ENCODE measurements at places on chromosomes 1 and 21.

DNA sequence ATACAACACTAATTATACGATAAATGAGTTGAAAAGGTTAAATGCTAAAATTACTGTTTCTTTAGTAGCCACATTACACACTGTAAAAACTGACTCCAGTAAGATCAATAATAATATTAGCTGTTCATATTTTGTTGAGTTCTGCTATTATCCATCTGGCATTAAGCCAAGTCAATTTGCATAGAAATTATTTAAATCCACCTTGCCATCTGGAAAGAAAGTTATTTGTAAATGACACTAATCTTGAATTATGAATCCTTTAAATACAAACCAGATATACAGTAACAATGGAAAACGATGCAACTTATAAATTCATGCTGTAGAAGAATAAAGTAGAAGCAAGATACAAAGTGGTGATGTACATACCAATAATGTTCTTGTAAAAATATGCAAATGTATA lies 81.4 kb upstream of the BCL10 start:
- no peak for DNase-seq

GRCh38 chr1:25219661-25220251 lies 12.5 kb downstream of the SYF2 start:
- DNase-seq: no peak

DNA sequence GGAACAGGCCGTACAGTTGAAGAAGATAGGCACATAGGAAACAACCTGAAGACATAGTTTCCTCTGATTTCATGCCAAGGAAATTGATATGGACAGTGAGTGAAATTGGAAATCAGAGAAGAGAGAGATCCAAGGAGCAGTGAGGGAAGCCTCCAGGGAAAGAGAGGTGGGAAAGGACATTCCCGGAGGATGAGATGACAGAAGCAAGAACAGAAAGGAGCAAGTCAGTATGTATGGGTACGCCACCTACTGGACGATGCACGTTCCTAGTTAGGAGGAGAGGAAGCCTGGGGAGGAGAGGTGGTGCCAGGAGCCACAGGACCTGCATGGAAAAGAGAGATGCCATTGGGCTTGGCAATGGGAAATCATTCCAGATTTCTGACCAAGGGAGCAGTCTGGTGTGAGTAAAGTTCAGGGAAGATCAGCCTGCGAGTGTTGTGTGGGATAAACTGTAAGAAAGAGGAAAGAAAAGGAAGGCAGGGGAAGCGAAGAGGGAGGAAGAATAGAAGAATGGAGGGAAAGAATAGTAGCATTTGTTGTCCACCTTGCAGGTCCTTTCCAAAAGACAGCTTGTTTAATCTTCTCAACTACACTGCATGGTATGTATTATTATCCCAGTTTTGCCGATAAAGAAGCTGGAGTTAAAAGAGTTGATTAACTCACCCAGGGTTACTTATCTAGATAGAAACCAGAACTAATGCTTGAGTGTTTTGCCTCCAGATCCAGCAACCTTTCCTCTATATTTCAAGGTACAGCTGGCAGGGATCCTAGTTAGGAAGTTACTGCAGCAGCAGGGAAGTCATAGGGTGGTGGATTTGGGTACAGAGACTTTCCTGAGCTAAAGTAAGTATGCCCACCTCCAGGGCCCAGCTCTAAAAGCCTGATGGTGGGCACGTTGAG lies 27.4 kb downstream of the C1orf116 start:
- DNase-seq: peak; percentile 36

GRCh38 chr1:35192056-35192852 lies 691 bp downstream of the SFPQ start:
- DNase-seq: peak; percentile 94

DNA sequence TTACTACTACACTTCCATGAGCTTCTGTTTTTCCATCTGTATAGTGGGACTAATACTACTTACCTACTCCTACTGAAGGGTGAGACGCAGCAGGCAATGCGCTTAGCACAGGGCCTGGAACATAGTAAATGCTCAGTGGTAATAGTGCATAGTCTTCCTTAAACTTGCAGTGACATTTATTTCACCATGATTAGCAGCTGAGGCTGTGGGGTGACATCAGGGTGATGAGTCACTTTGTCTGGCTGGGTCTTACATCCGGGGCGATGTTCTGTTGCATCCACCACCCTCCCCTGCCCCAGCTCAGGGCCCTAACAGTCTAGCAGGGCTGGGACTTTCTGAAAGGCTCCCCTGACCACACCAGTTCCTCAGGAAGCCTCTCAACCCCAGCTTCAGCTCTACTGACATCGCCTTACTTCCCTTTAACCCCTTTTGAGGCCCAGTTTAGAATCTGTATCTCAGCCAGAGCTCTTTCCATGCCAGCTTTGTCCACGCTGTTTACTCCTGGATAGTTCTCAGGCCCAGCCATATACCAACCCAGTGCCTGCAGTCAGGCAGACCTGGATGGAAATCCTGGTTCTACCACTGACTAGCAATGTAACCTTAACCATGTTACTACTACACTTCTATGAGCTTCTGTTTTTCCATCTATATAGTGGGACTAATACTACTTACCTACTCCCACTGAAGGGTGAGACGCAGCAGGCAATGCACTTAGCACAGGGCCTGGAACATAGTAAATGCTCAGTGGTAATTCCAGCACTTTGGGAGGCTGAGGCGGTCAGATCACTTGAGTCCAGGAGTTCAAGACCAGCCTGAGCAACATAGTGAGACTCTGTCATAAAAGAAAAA lies 66.3 kb downstream of the CD58 start:
- DNase-seq: peak; percentile 70

- no peak for DNase-seq
Observed at GRCh38 chr1:23667411-23667810, 24.2 kb upstream of the RPL11 start.

- no peak for DNase-seq
Observed at GRCh38 chr21:37181059-37181458, 86.1 kb downstream of the VPS26C start.

- no peak for DNase-seq
Observed at GRCh38 chr1:43912607-43913006, 21.0 kb upstream of the ARTN start.

- DNase-seq: no peak
Observed at GRCh38 chr21:45427331-45428271, 22.6 kb downstream of the COL18A1 start.

GRCh38 chr1:236888903-236889302 lies 93.8 kb downstream of the MTR start:
- DNase-seq: no peak

- peak; percentile 75 for DNase-seq
Observed at GRCh38 chr1:40476924-40477677, at the start of gene ZFP69. Gene ZFP69 (plus strand): TSS chr1:40477290. CDS start chr1:40479362, 2,072 bp downstream.

DNA sequence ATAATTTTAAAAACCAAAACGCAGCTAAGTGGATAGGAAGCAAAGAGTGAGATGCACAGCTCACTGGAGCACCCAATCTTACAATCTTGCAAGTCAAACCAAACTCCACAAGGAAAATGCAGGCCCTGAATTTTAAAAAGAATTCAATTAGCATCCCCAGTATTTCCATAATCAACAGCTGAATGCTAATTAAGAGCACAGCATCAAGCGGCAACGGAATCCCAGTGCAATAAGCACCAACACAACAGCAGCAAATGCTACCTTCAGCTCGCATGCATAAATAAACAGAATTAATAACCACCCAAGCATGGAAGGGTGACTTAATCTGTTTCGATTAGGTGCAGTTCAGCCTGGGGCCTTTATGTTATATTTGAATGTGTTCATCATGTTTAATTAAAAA lies 142.9 kb downstream of the SLC45A1 start:
- DNase-seq: no peak

- no peak for DNase-seq
Observed at GRCh38 chr1:90821788-90822359, 104.8 kb upstream of the BARHL2 start.

GRCh38 chr1:100719490-100719889 lies at the start of gene VCAM1:
Gene VCAM1 (plus strand): TSS chr1:100719742. CDS start chr1:100719861, 119 bp downstream.
- DNase-seq: no peak

DNA sequence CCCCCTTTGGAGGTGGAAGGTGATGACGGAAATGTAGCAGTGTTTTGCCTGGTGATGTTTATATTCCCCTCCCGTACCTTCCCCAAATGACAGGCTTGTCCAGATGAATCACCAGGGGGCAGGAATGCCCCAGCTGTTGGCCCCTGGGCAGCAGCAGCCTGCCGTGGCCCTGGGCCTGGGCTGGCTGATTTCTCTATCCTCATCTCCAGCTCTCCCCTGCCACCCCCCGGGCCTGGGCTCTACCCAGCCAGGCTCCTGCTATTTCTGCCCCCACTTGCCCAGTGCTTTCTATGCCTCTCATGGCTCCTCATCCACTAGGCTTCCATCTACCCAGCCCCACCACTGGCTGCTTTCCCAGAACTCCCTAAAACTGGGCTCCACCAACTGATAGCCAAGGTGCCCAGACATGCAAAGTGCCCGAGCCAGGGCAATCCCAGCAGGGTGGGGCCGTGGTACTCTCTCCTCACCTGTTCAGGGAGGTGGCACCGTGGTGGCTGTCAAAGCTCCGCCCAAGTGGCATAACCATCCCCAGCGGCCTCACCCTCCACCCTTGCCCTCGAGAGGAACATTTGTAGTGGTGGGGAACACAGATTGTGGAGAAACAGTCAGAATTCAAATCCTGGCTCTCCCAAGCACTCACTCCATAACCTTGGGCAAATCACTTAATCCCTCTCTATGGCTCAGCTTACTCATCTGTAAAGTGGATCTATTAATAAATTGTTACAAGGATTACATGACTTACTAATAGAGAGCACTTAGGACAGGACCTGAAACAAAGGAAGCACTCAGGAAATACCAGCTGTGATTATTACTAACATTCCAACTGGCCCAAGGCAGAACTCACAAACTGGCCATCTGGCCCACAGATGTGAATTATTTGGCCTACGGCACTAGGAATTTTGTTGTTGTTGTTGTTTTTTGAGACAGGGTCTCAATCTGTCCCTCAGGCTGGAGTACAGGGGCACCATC lies 12.8 kb upstream of the ECE1 start:
- no peak for DNase-seq

DNA sequence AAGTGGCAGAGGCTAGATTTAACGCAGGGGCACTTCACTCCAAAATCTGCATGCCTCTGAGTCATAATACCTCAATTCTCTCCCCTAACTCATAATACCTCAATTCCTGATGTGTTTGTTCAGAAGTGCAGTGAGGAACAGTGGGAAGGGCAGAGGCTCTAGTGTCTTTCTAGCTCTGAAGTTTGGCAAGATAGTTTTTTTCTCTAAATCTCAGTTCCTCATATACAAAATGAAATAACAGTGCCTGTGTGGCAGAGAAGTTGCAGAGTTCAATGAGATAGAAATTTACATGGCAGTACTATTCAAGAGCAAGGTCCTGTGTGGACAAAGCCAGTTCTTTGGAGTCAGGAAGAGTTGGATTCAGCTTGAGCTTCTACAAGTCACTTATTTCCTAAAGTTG lies 9.8 kb downstream of the JUN start:
- DNase-seq: no peak

GRCh38 chr1:37776946-37777516 lies 12.1 kb upstream of the EPHA10 start:
- peak; percentile 27 for DNase-seq
